NCI-H187 treated with DMSO at 0.1 percent for 48 hours (cell line): ENCODE measurements at places on chromosomes 5 and 9.

DNA sequence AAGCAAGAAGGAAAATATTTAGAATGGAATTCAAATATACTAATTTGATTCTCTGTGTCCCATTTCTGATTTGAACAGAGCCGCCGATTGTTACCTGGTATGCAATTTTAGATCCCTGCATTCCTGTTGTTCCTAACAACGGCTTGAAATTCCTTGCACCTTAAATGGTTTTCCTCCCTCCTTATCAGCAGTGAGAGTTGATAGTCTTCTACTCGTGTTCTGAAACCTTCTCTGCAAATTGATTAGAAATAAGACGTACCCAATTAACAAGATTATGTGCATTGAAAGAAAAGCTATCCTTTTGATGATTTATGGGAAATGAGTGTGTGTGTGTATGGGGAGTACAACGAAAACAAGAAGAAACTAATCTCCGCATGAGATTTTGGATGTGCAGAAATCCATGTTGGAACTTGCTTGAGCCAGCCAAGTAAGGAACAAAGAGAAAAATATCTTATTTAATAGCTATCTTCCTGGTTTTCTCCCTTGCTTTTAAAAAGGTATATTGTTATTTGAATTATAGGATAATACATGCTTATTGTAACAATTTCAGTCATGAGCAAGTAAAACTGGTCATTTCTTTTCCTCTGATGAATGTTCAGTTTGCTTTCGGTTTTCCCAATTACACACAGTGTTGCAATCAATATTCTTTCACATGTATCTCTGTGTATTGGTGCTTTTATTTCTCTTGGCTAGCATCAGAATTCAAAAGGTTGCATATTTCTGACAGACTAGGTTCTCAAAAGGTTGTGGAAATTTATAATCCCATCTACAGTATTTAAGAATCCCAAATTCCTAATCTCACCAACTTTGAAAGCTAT, 211.1 kb upstream of the ACTBL2 start:
- no peak for DNase-seq

- no peak for DNase-seq
These were observed 1534.7 kb downstream of the EFNA5 start for GRCh38 chr5:106136061-106136460.

- no peak for DNase-seq
These were observed at the start of gene GDNF for GRCh38 chr5:37839407-37840052. TSS of gene GDNF (minus strand) at chr5:37840041. CDS start at chr5:37834796, 5,245 bp downstream.

GRCh38 chr5:132473019-132473531, 17.5 kb downstream of the IRF1 start:
- DNase-seq: no peak
